ENCODE measurements at places on chromosomes 11 and 22. TPM values are rescaled to one million over a fixed set of nuclear protein-coding genes. Genes with fewer than 3 reads are reported as not detected.

GRCh38 chr22:49948958-49949913 lies 11.3 kb upstream of the PIM3 start:
- no peak for DNase-seq

GRCh38 chr11:61635304-61635703 lies 44.9 kb upstream of the DAGLA start:
- DNase-seq = no peak

DNA sequence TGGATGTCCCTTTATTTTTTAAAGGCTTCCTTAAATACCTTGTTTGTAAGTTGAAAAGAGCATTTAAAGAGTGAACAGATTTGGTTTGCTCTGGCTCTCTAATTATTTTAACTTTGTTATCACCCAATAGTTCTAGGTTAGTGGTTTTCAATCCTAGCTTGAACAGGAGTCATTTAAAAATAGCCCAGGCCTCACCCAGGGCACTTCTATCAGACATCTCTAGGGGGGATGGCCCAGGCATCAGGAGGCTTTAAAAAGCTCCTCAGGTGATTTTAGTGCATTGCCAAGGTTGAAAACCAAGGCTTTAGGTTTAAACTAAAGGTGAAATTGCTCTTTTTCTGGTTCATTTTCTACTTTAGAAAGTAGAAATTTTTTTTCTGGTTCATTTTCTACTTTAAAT lies 8.3 kb downstream of the CAT start:
- DNase-seq = no peak

Gene PDE2A
- total RNA-seq = 3.0 TPM
